ENCODE measurements at places on chromosomes 7 and 10. TPM values are rescaled to one million over a fixed set of nuclear protein-coding genes. Genes with fewer than 3 reads are reported as not detected.
A peak's percentile ranks its signal among the peaks of the same experiment; 100 is the strongest.

NPSR1 gene
- total RNA-seq: not detected

SEMA3D gene
- 0.36 TPM for total RNA-seq

RINT1 gene
- total RNA-seq: 28.0 TPM

ZNF488 gene
- not detected for total RNA-seq

KEL gene
- total RNA-seq: 0.71 TPM

CALML3 gene
- not detected for total RNA-seq

PVRIG gene
- total RNA-seq: 51.4 TPM

PLXNA4 gene
- not detected for total RNA-seq

STK31 gene
- total RNA-seq: 1.6 TPM

EVX1 gene
- total RNA-seq: not detected

EGR2 gene
- total RNA-seq: 6.6 TPM

BMI1 gene
- 72.4 TPM for total RNA-seq

DNA sequence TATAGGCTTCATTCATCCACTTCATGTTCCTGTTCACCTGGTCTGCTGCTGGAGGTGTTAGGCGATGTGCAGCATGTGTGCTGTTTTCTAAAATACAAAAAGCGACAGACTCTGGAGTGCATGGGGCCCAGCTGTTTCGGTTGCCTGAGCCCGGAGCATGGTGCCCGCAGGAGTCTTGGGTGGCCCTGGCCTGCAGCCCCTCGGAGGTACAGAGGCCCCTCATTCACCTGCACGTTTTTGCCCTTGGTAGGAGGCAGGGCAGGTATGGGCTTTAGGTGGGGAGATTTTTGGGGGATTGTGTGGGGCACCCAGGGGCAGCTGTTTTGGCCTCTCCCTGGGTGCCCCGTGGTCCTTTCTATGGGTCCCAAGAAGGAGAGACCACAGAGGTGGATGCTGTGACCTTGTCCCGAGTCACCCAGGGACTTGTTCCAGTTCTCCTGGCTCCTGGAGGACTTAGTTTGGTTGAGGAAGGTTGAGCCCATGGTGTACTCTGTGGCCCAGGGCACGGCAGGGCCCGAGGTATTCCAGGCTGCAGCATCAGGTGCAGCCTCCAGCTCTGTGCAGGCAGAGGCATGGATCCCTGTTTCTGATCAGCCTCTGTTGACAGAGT, 130.7 kb downstream of the TRRAP start:
- H3K4me1 ChIP-seq: no peaks in the 10 kb centered on the region
- no peaks in the 10 kb centered on the region for H3K27me3 ChIP-seq
- no peak for DNase-seq
- H3K27ac ChIP-seq: no peak overlapping the region
- peaks cover 76% of the 10 kb centered on the region for H3K36me3 ChIP-seq

- no peak overlapping the region for H3K4me3 ChIP-seq
- H3K4me1 ChIP-seq: peaks cover 5% of the 10 kb centered on the region
- no peaks in the 10 kb centered on the region for H3K36me3 ChIP-seq
- no peaks in the 10 kb centered on the region for H3K27me3 ChIP-seq
- no peak overlapping the region for H3K27ac ChIP-seq
- DNase-seq: no peak
Observed at GRCh38 chr7:129569811-129570215, 41.7 kb upstream of the NRF1 start.

- H3K27me3 ChIP-seq: no peaks in the 10 kb centered on the region
- no peak for DNase-seq
Observed at GRCh38 chr10:4532976-4533375, 293.0 kb upstream of the AKR1E2 start.

- no peak for DNase-seq
- H3K27ac ChIP-seq: no peak overlapping the region
- no peaks in the 10 kb centered on the region for H3K27me3 ChIP-seq
- H3K4me1 ChIP-seq: peaks cover 11% of the 10 kb centered on the region
Observed at GRCh38 chr10:70367195-70367796, 15.1 kb downstream of the LRRC20 start.

GRCh38 chr10:79079490-79080355, 11.0 kb downstream of the ZMIZ1 start:
- no peak for DNase-seq
- H3K4me1 ChIP-seq: peaks cover 38% of the 10 kb centered on the region
- H3K27ac ChIP-seq: no peak overlapping the region
- no peak overlapping the region for H3K4me3 ChIP-seq

GRCh38 chr7:36223851-36224250, 70.8 kb downstream of the EEPD1 start:
- DNase-seq: no peak
- H3K27me3 ChIP-seq: no peaks in the 10 kb centered on the region
- no peak overlapping the region for H3K27ac ChIP-seq
- H3K4me1 ChIP-seq: no peaks in the 10 kb centered on the region
- no peaks in the 10 kb centered on the region for H3K36me3 ChIP-seq
- no peak overlapping the region for H3K4me3 ChIP-seq

- no peak overlapping the region for H3K4me3 ChIP-seq
- H3K27me3 ChIP-seq: no peaks in the 10 kb centered on the region
- DNase-seq: no peak
- no peak overlapping the region for H3K27ac ChIP-seq
- H3K4me1 ChIP-seq: no peaks in the 10 kb centered on the region
Observed at GRCh38 chr7:79933144-79933543, 201.5 kb upstream of the GNAI1 start.

- DNase-seq: no peak
- no peaks in the 10 kb centered on the region for H3K36me3 ChIP-seq
- no peak overlapping the region for H3K4me3 ChIP-seq
Observed at GRCh38 chr10:29766753-29767152, 132.0 kb upstream of the SVIL start.

DNA sequence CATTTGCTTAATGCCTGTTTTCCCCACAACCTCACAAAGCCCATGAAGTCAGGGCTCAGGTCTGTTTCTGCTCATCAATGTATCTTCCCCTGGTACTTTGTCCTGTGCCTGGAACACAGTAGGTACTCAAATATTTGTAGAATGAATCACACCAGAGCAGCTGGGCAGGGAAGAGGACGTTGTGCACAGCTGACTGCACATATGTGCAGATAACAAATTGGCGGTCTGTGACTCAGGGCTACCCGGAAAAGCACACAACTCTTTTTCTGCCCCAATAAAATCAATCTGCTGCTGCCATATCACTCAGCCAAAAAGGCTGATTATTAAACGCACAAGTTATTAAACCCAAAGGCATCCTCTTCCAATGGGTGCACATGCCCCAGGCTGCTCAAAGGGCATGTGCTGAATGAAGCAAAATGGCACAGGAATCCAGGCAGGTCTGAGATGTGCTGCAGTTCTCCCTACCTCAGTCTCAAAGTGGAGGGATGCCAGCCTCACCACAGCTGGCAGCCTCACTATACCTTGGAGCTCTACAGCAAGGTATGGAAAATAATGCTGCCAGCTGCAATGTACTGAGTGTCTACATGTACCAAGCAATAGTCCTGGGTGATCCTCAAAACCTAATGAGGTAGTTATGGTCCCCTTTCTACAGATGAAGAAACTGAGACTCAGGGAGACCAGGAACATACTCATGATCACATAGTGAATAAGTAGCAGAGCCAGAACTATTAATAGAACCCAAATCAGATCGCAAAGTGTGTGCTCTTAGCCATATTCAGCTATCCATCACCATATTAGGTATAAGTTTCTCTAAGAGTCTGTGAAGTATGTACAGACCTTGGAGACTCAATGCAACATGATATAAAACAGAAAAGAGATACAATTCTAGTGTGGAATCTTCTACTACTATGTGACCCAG, 43.4 kb downstream of the SORBS1 start:
- H3K4me3 ChIP-seq: no peak overlapping the region
- H3K27ac ChIP-seq: no peak overlapping the region

DNA sequence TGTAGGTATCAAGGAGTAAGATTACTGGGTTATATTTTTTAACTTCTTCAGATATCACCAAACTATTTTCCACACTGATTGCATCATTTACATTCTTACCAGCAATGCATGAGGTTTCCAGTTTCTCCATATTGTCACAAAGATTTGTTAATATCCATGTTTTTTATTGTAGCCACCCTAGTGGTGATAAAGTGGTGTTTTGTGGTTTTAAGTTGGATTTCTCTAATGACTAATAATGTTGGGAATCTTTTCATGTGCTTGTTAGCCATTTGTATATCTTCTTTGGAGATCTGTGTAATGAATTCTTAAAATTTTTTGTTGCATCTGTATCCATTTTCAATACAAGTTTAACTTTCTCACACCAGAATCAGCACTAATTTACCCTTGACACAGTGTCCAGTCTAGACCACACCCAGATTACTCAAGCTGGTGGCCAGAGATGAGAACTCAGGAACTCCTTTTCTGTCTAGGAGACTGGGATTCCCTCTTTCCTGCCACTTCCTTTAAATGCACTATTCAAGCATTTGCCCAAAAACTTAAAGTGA, 67.0 kb upstream of the PLXDC2 start:
- no peak for DNase-seq
- H3K27ac ChIP-seq: no peak overlapping the region
- H3K27me3 ChIP-seq: no peaks in the 10 kb centered on the region
- H3K4me1 ChIP-seq: no peaks in the 10 kb centered on the region

GRCh38 chr10:13180788-13181187, 19.4 kb downstream of the MCM10 start:
- no peak for DNase-seq
- H3K4me3 ChIP-seq: no peak overlapping the region
- H3K27me3 ChIP-seq: no peaks in the 10 kb centered on the region
- no peaks in the 10 kb centered on the region for H3K36me3 ChIP-seq
- H3K4me1 ChIP-seq: no peaks in the 10 kb centered on the region

DNA sequence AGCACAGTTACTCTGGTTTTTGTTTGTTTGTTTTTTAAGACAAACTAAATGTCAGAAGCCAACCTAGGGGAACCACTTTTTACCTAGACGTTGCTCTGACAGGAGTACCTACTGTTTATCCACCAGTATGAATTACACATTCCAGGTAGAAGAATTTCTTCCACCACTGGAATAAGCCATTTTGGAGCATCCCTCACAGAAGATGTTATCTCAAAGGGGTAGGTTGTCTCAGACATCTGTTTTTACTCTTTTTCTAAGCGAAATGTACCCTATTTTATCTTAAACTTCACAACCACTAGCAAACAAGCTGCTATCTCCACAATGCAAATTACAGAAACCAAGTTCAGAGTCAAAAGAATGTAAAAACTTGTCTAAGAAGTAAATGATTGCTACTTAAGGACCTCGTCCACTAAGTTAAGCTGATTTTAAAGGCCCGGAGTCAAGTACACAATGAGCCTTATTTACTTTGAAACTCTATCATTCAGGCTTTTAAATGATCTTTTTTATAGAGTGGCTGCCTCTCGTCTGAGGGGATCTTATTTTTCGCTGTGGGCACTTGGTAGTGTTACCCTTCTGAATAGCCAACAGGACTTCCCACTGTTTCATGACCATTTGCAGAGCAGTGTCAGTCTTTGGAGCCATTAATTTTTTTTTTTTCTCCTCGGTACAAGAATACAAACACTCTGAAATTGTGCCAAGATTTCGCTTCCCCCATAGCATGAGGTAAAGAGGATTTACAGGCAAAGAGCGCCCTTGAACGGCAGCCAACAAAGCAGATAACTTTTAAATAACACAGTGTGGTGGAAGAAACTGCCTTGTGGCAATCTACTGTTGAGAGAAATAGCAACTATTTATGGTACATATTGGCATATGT, 15.7 kb upstream of the ARMC3 start:
- peaks cover 3% of the 10 kb centered on the region for H3K27me3 ChIP-seq
- H3K4me3 ChIP-seq: no peak overlapping the region
- H3K27ac ChIP-seq: no peak overlapping the region
- no peaks in the 10 kb centered on the region for H3K4me1 ChIP-seq
- DNase-seq: no peak

GRCh38 chr10:78441694-78442093, 408.0 kb downstream of the RPS24 start:
- DNase-seq: no peak
- H3K27me3 ChIP-seq: no peaks in the 10 kb centered on the region
- no peaks in the 10 kb centered on the region for H3K36me3 ChIP-seq
- no peak overlapping the region for H3K4me3 ChIP-seq
- H3K27ac ChIP-seq: no peak overlapping the region

GRCh38 chr7:12586271-12586670, 15.8 kb downstream of the SCIN start:
- no peaks in the 10 kb centered on the region for H3K36me3 ChIP-seq
- H3K4me3 ChIP-seq: no peak overlapping the region
- peaks cover 6% of the 10 kb centered on the region for H3K4me1 ChIP-seq
- H3K27ac ChIP-seq: no peak overlapping the region
- no peak for DNase-seq

DNA sequence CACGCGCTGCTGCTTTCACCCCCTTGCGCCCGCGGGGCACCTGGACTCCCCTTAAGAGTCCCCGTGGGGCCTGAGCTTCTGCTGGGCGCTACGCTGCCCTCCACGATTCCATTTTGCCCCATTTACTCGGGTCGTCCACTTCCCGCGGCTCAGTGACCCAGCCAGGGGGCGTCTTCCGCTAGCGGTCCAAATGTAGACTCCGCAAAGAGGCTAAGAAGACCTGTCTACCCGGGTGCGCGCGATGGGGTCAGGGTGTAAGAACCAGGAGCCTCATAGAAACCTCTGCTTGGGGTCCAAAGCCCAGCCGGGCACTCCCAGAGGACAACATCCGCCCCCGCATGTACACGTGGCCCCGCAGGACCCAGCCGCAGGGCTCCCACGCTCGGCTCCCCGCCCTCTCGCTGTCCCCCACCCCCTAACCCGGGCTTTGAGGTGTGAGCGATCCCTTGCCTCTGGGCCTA, 5.2 kb upstream of the HMX2 start:
- H3K4me1 ChIP-seq: peaks cover 78% of the 10 kb centered on the region
- no peak overlapping the region for H3K27ac ChIP-seq
- no peaks in the 10 kb centered on the region for H3K36me3 ChIP-seq
- H3K4me3 ChIP-seq: no peak overlapping the region
- peak; percentile 32 for DNase-seq

GRCh38 chr10:110273474-110273873, 31.2 kb downstream of the SMNDC1 start:
- H3K27ac ChIP-seq: no peak overlapping the region
- no peak overlapping the region for H3K4me3 ChIP-seq
- peak; percentile 20 for DNase-seq
- H3K27me3 ChIP-seq: no peaks in the 10 kb centered on the region

- H3K4me1 ChIP-seq: peaks cover 11% of the 10 kb centered on the region
- H3K27me3 ChIP-seq: no peaks in the 10 kb centered on the region
- peak; percentile 78 for DNase-seq
- no peaks in the 10 kb centered on the region for H3K36me3 ChIP-seq
- peak within 1 kb of the TSS; percentile 63 for H3K27ac ChIP-seq
- H3K4me3 ChIP-seq: peak within 1 kb of the TSS; percentile 75
Observed at GRCh38 chr10:70887804-70888800, at the start of gene PCBD1. PCBD1 (minus strand) TSS chr10:70888565; CDS start chr10:70888533, 32 bp downstream.
